ENCODE measurements at places on chromosomes 3 and 15. TPM values are rescaled to one million over a fixed set of nuclear protein-coding genes. Genes with fewer than 3 reads are reported as not detected.
A peak's percentile ranks its signal among the peaks of the same experiment; 100 is the strongest.

DNA sequence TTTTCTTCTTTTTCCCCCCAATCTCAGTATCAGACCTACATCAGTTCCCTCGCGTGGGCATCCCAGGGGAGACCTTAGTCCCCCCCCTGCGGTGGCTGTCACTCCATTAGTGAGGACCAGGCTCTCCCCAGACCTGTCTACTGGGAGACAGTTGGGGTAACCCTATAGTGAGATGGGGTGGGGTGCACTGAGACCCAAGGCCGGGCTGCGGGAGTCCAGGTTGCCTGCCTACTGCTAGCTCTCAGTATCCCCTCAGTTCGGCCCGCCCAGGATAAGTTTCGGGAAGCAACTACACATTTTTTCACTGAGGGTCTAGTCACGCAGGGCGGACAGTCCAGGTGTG, 671 bp upstream of the DCUN1D1 start:
- DNase-seq, result no peak

DNA sequence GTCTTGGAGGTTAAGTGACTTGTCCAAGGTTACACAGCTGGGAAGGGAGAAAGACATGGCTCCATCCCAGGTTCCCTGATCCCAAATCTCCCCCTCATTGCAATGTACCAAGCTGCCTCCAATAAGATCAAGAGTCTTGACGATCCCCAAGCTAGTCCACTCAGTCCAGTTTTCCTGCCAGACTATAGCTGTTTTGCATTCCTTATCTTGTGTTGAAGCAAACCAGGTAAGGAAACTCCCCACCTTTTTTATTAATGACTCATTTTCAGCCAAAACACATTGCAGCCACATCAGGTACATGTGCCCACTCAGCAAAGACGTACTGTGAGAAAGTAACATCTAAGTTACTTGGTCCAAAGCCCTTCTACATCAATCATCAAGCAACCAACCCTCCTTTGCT, 41.9 kb downstream of the LIPC start:
- DNase-seq, result no peak

GRCh38 chr3:55173504-55173903, 245.6 kb upstream of the LRTM1 start:
- no peak for DNase-seq

GRCh38 chr15:29276366-29276765, 6.7 kb upstream of the NSMCE3 start:
- DNase-seq, result no peak

- no peak for DNase-seq
Measured at GRCh38 chr15:39243396-39243795, 337.5 kb upstream of the THBS1 start.

GRCh38 chr15:28100516-28101195, 1.5 kb upstream of the OCA2 start:
- DNase-seq, result no peak

- no peak for DNase-seq
Measured at GRCh38 chr15:93341164-93341563, 252.2 kb upstream of the RGMA start.

DNA sequence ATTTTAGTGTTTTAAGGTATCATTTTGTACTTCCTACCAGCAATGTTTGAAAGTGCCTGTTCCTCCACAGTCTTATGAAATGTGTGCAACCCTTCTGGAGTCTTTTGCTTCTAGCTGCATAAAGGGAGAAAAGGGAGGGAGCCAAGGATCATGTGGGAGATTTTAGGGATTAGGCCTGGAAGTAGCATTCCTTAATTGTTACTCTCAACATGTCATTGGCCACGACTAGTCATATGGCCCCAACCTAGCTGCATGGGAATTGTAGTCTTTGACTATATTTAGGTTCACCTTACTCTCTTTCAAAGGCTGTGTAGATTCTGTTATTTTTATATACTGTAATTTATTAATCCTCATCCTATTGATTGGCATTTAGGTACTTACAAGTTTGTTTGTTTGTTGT, 14.9 kb downstream of the CRTAP start:
- no peak for DNase-seq

DNA sequence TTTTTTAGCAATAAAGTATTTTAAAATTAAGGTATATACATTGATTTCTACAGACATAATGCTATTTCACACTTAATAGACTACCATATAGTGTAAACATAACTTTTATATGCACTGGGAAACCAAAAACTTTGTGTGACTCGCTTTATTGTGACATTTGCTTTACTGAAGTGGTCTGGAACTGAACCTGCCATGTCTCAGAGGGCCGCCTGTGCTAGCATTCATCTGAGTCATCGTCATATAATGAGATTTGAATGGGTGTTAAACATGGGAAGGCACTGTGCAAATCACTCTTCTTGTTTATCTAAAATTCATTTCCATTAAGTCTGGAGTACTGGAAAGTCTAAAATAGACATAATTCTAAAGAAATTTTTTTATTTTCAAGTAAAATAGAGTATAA, 12.9 kb downstream of the EIF2AK4 start:
- no peak for DNase-seq

GRCh38 chr3:15667484-15667883, 65.9 kb downstream of the BTD start:
- DNase-seq, result no peak

DNA sequence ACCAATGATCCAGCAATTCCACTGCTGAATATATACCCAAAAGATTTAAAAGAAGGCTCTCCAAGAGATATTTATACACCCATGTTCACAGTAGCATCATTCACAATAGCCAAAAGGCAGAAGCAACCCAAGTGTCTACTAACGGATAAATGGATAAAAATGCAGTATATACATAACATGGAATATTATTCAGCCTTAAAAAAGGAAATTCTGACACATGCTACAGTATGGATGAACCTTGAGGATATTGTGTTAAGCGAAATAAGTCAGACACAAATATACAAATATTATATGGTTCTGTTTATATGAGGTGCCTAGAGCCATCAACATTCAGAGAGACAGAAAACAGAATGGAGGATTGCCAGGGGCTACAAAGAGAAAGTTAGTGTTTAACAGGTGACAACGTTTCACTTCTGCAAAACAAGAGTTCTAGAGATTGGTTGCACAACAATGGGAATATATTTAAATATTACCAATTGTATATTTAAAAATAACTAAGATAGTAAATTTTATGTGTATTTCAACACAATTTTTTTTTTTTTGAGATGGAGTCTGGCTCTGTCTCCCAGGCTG, 69.4 kb downstream of the STAG1 start:
- DNase-seq, result no peak

DNA sequence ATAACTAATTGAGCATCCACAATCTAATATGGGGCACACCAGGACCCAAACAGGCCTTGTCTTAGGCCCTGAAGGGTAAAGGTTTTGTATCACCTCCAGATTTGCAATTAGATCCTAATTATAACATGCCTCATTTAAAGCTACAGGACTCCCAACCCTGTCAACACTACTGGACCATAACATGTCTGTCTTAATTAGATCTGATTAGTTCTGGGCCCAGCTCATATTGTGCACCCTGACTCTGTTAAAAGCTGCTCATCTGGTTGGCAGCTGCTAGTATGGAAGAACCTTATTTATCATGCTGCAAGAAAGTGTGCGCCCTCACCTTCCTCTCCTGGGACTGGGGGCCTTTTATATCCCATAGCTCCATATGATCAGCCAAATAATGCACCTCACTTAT, 457.8 kb downstream of the ROBO1 start:
- no peak for DNase-seq

DNA sequence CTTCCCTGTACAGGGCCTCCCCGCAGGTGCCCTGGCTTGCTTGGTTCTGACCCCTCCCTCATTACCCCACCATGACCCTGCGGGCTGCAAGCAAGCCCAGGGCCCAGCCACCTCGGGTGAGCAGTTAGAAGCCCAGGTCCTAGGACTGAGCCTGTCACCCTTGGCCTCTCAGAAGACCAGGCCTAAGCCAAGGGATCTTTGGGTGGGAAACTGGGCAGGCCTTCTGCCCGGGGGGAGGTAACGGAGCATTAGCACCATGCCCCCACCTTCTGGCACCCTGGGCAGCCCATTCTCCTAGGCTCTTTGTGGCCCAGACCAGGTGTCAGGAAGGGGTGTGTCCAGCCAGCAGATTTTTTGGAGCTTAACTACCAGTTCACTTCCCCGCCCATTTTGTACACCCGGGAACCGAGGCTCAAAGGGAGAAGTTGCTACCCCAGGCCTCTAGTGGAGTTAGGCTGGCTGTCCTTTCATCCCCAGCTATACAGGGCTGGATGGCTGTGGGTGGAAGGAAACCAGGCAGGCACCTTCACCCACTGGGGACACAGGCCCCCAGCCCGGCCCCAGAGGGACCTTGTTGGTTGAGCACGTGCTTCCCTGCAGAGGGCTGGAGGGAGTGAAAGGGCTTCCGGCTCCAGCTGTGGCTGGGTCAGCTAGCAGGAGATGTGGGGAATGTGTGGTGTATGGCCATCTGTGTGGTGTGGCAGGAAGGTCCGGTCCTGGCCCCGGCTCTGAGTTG, 1.4 kb downstream of the CSK start:
- no peak for DNase-seq

DNA sequence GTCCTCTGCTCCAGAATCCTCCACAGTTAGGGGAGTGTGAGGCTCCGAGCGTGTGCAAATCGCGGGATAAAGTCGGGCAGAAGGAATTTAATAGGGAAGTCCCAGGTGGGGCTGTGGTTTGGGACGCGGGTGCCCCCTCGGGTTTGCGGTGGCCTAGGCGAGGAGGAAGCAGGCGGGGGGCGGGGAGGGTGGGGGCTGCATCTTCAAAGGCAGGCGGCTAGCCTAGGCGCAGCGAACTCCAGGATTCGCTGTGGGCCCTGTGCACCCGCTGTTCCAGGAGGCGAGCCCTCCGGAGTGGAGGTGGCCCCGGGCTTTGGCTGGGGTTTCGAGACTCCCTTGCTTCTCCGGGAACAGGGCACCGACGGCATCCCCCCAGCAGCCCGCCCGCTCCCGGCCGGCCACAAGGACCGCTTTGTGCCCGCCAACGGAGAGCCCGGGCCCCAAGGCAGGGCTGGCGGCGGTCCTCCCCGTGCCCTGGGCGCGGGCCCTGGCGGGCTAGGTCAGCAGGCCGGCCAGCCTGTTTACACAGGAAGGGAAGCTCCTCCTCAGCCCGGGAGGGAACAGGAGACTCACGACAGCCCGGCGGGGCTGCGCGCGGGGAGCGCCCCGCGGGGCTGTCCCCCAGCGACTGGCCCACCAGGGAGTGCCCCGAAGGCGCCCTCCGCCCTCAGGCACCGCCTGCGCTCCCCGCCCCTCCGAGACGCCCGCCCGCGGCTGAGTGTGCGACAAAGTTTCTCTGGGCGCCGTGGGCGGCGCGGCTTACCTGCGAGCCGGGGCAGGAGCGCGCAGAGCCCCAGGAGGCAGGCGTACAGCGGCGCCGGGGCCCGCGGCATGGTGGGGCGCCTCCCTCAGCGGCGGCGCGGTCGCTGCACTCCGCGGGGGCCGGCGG, 753 bp downstream of the ITGB5 start:
- peak; percentile 22 for DNase-seq

- DNase-seq, result no peak
Measured at GRCh38 chr15:73632670-73633058, 525 bp downstream of the NPTN start.

GRCh38 chr15:83446904-83447709, at the start of gene SH3GL3:
SH3GL3 (plus strand) TSS chr15:83447341; CDS start chr15:83447534, 193 bp downstream.
- peak; percentile 85 for DNase-seq

GRCh38 chr3:151869181-151869580, 4.3 kb upstream of the SUCNR1 start:
- DNase-seq, result no peak

DNA sequence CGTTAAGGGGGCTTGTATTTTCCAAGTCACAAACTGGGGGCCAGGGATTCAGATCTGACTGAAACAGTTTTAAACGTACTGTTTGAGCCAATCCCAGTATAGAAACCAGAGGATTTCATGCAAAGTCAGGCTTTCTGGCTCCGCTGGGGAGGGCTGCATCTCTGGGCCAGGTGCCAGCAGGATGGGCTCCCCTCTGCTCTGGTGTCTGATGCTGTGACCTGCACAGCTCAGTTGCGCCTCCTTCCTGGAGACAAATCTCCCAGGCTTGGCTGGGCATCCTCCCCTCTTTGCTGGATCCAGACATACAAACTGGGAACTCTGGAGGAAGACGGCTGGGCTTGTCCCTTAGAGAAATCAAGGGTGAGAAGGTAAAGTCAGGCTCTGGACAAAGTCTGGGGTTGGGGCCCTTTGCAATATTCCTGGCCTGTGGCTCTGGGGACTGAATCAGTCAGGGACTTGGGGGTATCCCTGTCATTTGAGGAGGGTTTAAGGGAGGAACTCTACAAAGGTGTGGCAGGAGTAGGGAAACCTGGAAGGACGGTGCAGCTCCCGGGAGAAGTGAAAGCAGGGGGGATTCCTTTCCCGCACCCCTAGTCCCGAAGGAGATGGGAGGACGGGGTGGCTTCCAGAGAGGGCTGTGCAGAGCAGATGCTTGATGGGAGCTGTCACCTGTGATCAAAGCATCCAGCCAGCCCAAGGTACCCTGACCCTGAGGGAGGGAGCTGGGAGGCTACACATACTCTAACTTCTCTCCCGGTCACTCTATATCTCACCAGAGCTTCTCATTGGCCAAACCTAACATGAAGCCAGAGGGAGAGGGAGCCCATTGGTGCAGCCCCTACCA, 114.8 kb upstream of the ATP2B2 start:
- no peak for DNase-seq

DNA sequence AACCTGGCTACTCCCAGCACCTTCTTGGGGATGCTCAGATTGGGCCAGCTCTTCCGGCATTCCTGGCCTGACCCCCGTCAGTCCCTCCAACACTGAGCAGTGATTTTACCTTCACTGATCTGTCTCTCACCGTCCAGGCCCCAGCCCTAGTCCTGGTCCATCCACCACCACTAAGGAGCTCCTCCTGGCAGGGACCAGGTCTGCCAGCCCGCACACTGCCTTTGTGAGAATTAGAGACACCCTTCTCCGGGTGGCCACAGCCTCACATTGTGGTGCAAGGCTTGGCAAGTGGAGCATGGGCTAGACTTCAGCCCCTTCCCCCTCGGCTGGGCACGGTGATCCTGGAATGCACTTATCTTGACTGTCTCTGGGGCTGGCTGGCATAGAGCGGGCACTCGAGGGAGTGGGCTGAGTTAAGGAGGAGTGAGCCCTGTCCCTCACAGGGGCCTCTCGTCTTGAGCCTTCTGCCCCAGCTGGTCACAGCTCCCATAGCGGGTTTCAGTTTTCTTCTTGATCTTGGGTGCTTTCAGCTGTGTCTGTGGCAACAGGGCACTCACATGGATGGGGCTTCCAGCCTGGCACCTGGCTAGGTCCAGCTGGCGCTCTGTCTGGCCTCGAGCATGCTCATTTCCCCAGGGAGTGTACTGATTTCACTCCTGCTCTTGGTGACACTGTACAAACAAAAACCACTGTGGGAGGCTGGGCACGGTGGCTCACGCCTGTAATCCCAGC, 53.9 kb downstream of the LINGO1 start:
- DNase-seq, result no peak

ZNF774 gene
- polyA plus RNA-seq, result 5.4 TPM

TM4SF1 gene
- 55.5 TPM for polyA plus RNA-seq

CCDC12 gene
- 45.4 TPM for polyA plus RNA-seq

DGKG gene
- polyA plus RNA-seq, result 0.43 TPM

TWF2 gene
- polyA plus RNA-seq, result 23.3 TPM

NANOGP8 gene
- 0.76 TPM for polyA plus RNA-seq

BCL2A1 gene
- not detected for polyA plus RNA-seq

ECE2 gene
- not detected for polyA plus RNA-seq

THPO gene
- polyA plus RNA-seq, result 3.3 TPM

SEMA6D gene
- 41.4 TPM for polyA plus RNA-seq

RARRES1 gene
- polyA plus RNA-seq, result 12.6 TPM

EXD1 gene
- polyA plus RNA-seq, result 0.07 TPM

CILP gene
- polyA plus RNA-seq, result 3.8 TPM

All from left kidney (tissue), 8 donors.